ENCODE measurements at places on chromosomes 7 and 10.

GRCh38 chr7:122626785-122627184, 72.1 kb downstream of the RNF133 start:
- DNase-seq, result no peak

GRCh38 chr10:111275091-111275490, 198.3 kb downstream of the ADRA2A start:
- DNase-seq, result no peak

DNA sequence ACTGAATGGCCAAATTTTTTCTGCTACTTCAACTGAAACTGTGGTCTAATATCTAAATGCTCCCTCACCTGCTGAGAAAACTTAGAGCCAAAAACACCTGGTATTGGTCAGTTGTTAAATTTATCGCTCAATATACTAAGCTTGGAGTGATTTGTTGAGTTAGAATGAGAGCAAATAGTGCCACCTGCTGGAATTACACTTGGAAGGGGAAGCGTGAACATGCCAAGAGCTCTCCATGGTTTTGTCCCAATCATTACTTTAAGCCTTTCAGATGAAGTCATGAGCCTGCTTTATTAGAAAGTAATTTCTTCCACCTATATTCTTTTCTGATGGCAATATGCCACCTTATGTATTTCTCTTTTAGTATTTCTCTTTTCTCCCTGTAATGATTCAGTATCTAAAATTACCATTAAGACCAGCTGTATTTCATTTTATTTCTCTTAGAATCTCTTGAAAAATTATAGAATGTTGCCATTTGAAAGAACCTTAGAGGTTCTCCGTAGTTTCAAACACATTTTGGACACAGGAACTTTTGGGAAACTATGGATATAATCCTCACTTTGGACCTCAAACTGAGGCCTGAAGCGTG, 447.8 kb upstream of the C7orf33 start:
- peak; percentile 8 for DNase-seq

DNA sequence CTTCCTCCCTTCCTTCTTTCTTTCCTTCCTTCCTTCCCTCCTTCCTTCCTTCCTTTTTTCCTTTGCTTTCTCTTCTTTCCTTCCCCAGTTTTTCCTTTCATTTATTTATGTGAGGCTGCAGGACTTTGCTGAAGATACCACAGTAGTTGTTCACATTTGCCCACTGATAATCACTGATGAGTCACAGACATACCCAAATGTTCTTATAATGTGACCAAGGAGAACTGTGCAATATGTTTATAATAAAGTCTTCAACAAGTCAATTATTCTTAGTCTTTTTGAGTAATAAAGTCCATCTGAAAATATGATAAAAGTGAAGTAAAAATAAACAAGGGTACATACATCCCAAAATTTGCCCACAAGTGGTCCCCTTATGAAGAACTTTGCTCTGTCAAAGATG, 159.7 kb downstream of the GNAI1 start:
- no peak for DNase-seq

DNA sequence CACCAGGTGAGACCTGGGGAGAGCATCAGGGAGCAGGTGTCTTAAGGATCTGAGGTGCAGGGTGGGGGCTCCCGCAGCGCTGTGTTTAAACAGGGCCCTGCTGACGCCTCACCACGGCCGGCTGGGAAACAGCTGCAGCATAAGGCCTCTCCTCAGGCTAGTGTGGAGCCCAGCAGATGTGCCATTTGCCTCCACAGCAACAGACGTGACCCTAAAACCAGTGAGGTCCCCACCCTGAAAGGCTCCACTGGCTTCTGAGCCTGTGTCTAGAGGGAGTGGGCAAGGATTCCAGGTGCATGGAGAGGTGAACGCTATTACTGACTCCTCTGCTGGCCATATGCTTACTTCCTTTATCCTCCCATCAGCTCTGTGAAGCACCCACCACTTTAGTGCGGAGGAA, 47.8 kb downstream of the SYPL1 start:
- peak; percentile 27 for DNase-seq

DNA sequence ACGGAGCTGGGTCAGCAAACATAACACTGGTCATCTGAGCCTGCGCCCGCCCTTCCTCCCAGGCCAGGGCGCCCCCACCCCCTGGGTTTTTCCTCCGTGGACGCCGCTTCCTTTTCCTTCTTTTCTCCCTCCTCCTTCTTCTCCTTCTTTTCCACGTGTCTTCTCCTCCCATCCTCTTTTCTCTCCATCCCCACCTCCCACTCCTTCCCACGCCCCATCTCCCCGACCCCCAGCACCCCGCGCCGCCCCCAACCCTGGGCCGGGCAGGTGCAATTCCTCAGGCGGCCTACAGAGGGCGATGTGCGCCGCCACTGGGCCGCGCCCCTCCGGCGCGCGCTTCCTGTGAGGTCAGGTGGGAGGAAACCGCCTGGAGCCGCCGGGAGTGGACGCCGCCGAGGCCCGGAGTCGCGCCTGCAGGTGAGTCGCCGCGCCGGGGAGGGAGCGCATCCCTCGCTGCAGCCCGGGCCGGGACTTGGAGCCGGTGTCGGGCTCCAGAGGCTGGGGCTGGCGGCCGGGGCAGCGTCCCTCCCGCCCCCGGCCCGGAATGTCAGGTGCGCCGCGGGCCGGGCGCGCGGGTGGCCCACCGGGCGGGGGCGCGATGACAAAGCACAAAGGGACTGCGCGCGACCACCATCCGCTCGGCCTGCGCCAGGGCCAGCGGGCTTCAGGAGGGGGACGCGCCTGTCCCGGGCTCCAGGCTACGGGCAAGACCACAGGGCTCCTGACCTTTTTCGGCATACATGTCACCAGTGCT, at the start of gene FAM241B:
Gene FAM241B, plus strand, starts transcription at position 351 of the 754 bp plus-strand sequence. CDS start 1,497 bp downstream, outside the sequence.
- no peak for DNase-seq

- DNase-seq, result no peak
Observed at GRCh38 chr10:115118346-115118745, 25.2 kb downstream of the ATRNL1 start.

DNA sequence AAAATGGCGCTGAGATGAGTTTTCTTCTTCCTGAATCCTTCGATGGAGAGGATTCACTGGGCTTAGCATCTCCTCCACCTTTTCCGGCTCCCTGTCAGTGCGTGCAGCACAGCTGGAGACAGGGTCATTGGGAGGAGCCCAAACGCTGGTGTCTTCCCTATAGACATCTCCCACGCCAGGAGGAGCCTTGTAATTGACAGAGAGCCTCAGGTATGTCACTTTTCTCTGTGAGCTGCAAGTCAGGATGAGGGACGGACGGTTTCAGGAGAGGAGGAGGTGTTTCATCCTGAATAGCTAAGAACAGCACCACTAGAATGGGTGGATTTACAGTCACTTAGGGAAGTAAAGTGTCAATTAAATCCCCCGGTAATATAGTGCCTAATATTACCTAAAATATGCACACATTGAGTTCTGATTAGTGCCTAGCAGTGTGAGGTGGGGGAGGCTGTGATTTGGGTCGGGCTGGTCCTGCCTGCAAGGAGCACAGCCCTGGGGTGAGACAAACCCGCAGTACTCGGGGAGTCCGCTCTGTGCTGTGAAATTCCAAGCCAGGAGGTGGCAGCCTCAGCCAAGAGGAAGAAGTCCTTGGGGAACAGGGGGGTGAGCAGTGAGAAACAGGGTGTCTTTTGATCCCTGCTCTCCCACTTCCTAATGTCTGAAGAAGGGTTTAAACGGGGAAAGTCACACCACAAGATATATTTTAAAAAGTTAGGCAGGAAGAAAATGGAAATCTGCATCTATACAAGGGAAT, 28.2 kb downstream of the IL15RA start:
- DNase-seq, result no peak

DNA sequence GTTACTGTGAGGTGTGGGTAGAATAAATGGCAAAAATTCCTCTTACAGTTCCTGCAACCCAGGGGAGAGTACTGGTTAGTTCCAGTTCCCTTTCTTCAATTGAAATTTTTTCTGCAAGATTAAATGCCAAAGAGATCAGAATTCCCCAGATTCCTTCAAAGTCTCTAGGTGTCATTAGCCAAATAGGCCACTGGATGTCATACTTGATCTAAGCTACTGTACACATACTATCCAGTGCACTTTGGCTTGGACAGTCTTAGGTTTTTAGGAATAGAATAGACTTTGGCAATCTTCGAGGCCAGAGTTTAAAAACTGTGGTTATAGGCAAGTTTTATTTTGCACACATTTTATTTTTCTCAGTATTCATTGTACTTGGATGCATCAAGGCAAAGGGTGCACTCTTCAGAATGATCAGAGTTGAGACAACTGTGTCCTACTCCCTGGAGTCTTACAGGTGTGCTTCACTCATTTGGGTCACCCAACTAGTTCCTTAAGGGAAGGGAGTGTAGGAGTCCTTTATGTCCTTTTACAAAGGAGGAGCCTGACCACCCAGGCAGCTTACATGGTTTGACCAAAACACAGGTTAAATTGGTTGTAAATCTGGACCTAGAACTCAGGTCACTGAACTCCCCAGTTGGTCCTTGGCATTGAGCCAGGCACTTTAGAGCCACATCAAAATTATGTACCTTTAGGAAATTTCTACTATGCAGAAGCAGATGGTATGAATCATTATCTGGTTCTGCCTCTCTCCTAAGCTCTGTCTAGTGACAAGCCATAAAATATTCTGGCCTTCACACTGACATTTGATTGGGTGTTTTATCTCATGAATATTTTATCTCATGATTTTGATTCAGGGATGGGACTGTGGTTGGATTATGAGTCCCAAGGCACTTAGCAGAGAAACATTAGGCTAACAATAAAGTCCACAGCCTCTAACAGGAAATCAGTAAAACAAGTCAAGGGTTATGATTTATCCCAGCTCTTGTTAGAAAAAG, 49.5 kb downstream of the ASAH2B start:
- DNase-seq, result no peak

DNA sequence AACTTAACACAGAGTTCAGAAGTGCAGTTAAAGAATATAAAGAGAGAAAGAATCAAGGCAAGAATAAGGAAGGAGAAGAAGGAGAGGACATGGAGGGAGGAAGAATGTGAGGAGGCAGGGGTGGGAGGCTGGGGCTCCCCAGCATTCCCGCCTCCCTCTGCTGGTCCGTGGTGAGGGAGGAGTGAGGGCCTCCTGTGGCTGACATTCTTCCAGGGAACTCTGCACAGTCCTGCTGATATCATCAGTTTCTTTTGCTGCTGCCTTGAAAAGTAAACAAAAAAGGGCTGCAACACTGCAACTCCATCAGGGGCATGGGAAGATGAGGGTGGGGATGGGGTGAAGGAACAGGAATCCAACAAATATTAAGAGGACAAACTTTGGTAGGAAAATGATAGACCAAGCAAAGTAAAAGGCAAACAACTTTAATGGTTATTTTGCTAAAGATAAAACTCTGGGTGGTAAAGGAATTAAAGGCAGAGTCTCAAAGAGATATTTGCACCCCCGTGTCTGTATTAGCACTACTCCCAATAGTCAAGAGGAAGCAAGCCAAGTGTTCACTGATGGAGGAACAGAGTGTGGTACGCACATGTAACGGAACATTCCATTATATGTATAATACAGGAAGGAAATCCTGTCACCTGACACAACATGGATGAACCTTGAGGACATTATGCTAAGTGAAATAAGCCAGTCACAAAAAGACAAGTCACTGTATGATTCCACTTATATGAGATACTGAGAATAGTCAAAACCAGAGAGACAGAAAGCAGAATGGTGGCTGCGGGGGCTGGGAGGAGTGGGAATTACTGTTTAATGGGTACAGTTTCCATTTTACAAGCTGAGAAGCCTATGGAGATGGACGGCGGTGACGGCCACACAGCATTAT, 8.0 kb upstream of the SPOCK2 start:
- no peak for DNase-seq

- no peak for DNase-seq
Observed at GRCh38 chr7:99579956-99580777, 17.9 kb upstream of the TMEM225B start.

- DNase-seq, result no peak
Observed at GRCh38 chr10:120744040-120744439, 107.1 kb upstream of the WDR11 start.

DNA sequence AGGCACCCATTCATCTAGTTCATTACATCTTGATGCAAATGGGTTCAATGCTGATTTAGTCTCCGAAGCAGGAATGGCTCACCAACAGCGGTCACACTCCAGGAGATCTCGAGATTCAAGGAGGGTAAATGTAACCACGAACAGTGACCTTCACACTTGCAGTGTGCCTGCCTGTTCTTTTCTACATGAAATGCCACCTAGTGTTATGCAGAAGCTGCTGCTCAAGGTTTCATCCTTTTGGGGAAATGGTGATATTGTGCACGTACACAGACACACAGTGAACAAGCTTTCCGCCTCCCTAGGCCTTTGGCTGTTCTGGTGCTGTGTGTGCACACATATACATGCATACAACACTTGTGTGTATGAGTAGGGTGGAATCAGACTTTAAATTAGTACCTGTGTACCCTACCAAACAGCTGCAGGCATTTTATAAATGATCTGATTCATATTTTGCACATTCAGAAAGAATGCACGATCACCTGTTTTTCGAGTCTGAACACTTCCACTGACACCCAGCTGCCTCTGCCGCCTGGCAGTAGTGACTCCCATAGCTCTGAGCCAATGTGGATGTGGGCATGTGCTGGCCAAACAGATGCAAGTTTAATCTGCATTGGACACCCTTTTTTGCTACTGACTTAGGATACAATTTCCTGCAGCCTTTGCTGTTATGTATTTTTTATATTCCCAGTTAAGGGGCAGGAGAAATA, 100.5 kb downstream of the TACC2 start:
- peak; percentile 12 for DNase-seq

GRCh38 chr7:538764-539685, 19.4 kb upstream of the PDGFA start:
- DNase-seq, result no peak

- no peak for DNase-seq
Observed at GRCh38 chr10:71761541-71762113, 11.7 kb downstream of the VSIR start.

DNA sequence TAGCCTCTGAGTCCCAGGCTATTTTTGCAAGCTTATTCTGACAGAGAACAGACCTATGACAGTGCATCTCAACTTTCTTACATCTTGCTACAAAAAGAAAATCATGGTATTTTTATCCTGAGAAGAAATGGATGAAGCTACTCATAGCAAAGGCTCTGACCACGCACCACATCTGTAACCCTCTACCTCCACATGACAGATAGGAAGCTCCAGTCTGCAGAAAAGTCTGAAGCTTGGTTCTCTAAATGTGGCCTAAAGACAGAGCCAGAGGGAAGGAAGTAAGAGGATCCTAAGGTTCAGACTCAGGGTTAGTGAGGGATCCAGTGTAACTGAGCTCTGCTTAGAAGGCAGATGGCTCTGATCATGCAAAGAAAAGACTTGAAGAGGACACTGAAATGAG, 58.4 kb upstream of the ABCB5 start:
- no peak for DNase-seq
